ENCODE measurements at places on chromosomes 12 and 14. TPM values are rescaled to one million over a fixed set of nuclear protein-coding genes. Genes with fewer than 3 reads are reported as not detected.

Gene LHX5
- not detected for total RNA-seq

Gene ADCY4
- 1.6 TPM for total RNA-seq

Gene PAPLN
- total RNA-seq, result 0.54 TPM

Gene C12orf42
- not detected for total RNA-seq

Gene AQP2
- not detected for total RNA-seq

GRCh38 chr12:24760162-24760561, 188.7 kb downstream of the BCAT1 start:
- DNase-seq, result no peak

Gene TGFB3
- total RNA-seq, result 2.4 TPM

Gene CLEC6A
- total RNA-seq, result not detected

GRCh38 chr12:92051441-92051840, 94.2 kb downstream of the BTG1 start:
- no peak for DNase-seq

GRCh38 chr12:105659355-105660075, 329.0 kb downstream of the C12orf75 start:
- no peak for DNase-seq

Gene DDX54
- total RNA-seq, result 122 TPM

Gene CDCA3
- 33.7 TPM for total RNA-seq

DNA sequence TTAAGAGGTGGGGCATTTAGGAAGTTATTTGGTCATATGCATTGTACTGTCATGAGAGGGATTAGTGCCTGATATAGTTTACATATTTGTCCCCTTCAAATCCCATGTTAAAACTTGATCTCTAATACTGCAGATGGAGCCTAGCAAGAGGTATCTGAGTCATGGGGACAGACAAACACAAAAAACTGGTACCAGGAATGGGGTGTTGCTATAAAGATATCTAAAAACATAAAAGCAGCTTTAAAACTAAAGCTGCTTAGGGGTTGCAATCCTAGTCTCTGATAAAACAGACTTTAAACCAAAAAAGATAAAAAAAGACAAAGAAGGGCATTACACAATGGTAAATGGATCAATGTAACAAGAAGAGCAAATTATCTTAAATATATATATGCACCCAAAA, 11.6 kb downstream of the CRY1 start:
- no peak for DNase-seq

DNA sequence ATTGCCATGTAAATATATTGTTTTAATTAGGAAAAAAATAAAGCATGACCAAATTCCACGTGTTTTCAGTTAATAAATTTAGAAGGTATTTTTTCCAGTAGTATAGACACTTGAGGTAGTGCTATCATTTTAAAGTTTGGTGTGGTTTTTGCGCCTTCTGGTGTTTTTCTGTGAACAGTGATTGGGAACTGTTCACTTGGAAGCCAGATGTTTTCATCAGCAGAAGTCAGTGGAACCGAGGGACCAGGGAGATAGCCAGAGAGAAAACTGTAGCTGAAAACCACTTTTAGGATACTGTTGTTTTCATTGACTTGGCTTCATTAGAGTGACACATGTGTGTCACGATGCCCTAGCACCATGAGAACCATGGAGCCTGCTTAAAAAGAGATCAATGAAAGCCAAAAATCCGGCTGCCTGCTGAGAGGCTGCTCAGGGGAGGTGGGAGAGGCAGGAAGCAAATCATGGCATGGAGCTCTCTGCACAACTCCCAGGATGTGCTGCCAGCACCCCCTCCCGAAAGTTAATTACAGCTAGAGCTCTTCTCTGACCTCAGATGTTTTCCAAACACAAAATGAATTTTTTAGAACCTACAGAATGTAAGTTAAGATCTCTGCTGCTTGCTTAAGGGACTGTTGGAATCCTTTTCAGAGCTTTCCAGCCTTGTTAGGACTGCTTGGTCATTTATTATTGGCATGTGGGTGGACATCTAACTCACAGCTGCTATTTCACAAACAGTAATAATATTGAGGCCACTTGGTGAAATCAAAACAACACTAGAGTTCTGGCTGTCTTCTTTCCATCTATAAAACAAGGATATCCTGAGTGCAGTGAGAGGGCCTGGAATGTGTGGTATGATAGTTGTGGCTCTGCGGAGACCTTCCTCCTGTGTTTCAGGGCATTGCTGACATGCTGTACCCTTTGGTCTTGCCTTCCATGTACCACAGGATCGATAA, 192.3 kb downstream of the ANO4 start:
- no peak for DNase-seq

- peak; percentile 88 for DNase-seq
Observed at GRCh38 chr12:388541-389141, 479 bp downstream of the KDM5A start.

- DNase-seq, result peak; percentile 79
Observed at GRCh38 chr12:131755305-131756113, 44.6 kb downstream of the SFSWAP start.

DNA sequence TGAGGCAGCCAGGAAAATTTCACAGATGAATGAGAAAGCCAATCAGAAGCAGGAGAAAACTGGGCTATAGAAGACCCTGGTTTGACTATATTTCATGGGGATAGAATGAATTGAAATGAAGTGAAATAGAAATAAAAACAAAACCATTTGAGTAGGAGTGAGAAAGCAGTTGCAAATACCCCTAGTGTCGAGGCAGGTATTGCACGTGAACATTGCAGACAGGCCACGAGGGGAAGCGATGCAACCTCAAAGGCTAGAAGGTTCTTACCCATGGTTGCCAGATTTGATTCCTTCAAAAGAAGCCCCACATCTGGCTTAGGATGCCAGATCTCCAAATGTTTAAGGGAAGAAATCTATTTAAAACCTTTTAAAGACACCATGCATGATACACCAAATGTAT, 648.9 kb downstream of the VRK1 start:
- peak; percentile 63 for DNase-seq

Gene SALL2
- total RNA-seq, result 1.6 TPM

DNA sequence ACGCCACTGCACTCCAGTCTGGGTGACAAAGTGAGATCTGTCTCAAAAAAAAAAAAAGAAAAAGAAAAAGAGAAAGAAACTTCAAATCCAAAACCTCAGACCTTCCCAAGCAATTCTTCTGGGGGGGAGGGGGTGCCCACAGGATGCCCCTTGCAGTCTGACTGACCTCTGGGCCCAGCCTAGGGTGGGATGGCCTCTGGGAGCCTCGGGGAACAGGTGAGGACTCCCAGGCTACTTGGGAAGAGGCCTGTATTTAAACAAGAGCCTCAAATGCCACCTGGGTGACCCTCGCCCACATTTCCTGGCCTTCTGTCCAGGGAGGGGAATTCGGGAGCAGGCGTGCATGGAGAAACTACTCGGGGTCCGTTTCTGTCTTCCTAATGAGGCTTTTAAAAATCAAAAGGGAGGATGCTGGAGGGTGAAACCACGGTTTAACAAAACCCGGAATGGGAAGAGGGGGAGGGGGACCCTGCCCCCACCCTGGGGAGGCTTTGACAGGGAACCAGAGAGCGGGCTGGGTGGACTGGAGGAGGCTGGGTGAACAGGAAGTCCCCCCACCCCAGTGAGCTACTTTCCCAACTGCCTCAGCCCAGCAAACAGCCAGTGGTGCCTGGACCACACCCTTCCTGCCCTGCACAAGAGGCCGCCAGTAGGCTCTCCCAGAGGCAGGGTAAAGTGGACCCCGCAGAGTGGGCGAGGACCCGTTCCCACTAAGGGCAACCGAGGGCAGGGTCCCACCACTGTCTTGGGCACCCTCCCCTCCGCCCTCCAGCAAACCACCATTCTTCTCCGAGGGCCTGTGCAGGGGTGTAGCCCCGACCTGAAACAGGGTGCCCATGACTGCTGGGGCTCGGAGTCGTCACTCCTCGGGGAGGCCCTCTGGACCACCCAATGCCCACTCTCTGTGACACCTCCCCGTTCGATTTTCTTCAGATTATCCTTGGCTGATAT, 1.5 kb upstream of the FBRSL1 start:
- peak; percentile 85 for DNase-seq

Gene LRFN5
- total RNA-seq, result not detected

- DNase-seq, result no peak
Observed at GRCh38 chr14:77220246-77221017, 38.8 kb downstream of the TMEM63C start.

DNA sequence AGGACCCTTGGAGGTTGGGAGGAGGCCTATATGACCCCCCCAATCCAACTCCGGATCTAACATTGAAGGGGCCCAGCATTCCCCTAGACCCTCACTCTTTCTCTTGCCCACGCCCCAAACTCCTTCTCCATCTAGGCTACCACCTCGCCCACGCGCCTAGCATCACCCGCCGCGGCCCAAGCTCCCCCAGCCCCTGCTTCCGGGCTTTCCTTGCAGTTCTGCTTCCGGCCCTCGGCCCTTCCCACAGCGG, 445 bp downstream of the CERS5 start:
- DNase-seq, result peak; percentile 89

Gene SLC10A1
- not detected for total RNA-seq

GRCh38 chr14:105368910-105369652, 29.3 kb upstream of the TEX22 start:
- no peak for DNase-seq

Gene MAP1LC3B2
- total RNA-seq, result 0.68 TPM

- no peak for DNase-seq
Observed at GRCh38 chr14:52885230-52885629, 65.6 kb downstream of the FERMT2 start.

GRCh38 chr12:48351022-48351708, 446 bp upstream of the ZNF641 start:
- DNase-seq, result no peak

GRCh38 chr12:106744600-106744999, 29.9 kb upstream of the RIC8B start:
- DNase-seq, result no peak

Data from activated CD4-positive, alpha-beta T cell treated with anti-CD3 and anti-CD28 coated beads, Interleukin-2, amount 10 ng/mL, durations not matched to agents 24 days and 14 days (primary cell).